ENCODE measurements at places on chromosomes 1 and 21.

DNA sequence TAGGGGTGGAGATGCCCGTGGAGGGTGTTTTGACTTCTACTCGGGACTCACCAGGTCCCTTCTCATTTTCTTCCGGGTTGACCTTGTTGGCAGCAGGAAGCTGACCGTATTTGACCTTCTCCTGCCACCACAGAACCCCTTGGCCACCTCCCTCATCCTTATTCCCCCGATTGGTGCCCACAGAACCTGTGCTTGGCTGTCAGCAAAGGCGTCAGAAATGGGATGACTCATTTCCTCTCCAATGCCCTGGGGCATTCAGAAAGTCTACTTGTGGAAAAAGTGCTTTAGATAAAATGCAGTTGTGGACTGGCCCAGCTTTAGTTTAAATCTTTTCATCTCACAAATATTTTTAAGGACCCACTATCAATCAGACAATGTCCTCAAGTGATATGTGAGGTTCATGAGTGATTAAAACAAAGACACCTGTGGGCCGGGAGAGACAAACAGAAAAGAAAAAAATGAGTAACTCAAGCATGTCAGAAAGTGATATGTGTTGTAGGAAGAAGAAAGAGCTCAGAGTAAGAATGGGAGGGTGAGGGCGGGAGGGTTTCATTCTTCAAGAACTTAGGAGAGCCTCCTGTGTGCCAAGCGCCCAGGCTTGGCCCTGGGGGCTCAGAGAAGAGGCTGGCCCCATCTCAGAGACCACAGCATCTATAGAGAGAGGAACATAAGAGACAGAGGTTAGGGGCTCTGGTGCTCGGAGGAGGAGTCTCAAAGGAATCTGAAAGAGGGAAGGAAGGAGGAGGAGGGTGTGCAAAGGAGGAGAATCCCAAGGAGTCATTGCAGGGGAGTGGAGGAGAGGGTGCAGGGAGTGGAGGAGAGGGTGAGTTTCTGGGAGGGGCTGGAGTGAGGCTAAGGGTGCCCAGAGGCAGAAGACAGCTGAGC lies 221.6 kb upstream of the VAMP3 start:
- DNase-seq, result peak; percentile 89

DNA sequence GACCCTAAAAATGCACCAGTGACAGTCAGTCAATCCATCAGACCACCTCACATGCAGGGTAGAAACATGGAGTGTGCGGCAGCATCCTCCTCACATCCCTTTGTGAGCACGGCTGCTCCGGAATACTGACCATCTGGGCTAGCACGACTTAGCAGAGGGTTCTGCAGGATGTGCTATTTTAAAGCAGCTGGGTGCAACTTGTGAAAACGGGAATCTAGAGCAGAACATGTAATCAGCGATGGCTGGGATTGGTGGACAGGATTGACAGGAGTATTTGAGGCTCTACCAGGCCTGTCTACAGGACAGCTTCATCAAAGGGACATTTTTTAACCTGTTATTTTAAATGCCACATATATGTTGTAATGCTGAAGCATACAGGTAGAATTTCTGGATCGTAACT lies 16.8 kb upstream of the PLEKHM2 start:
- DNase-seq, result no peak

- no peak for DNase-seq
Measured at GRCh38 chr1:119007670-119008482, 19.7 kb upstream of the TBX15 start.

- DNase-seq, result no peak
Measured at GRCh38 chr21:18117176-18117575, 127.5 kb upstream of the CHODL start.
